ENCODE measurements at places on chromosomes 7 and 10.

- DNase-seq, result no peak
Measured at GRCh38 chr7:154372011-154372601, 319.9 kb downstream of the DPP6 start.

DNA sequence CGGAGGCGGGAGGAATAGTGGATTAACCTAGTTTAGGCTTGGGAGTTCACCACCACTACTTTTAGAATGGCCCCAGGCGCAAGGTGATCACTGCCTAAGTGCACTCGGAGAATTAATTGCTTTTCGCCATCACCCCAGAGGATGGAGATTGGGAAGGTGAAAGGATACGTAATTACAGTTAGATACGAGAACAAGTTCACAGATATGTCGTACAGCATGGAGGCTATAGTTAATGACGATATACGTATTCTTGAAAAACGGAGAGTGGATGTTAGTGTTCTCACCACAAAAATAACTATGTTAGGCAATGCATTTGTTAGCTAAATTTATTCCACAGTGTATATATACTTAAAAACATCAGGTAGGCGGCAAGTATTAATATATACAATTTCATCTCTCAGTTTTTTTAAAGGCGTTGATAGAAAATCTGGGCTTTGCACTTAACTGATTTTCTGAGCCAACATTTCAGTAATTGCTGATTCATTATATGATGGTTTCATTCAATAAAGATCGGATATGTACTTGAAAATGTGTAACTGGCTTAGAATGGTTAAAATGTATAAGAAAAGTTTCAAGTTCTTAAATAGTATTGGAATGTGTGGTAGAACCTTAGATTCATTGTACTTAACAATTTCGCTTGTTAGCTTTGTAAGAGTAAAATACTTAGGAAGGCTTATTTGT, 683 bp downstream of the CDC123 start:
- DNase-seq, result no peak

DNA sequence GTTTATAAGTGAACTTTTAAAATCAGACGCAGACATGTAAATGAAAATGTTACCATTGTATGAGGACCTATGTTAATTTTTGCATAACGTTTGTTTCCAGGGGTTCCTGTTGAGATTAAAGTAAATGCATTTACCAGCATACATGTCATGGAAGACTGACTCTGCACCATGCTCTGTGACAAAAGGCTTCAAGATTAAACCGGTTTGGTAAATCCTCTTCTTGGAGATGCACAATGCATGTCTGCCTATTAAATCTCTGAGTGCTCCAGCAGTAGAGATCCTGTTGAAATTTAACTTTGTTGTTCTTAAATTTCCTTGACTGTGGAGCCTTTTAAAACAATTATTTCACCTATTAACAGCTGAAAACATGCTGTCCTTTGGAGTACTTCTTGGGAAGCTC, 36.5 kb upstream of the JAZF1 start:
- DNase-seq, result no peak

DNA sequence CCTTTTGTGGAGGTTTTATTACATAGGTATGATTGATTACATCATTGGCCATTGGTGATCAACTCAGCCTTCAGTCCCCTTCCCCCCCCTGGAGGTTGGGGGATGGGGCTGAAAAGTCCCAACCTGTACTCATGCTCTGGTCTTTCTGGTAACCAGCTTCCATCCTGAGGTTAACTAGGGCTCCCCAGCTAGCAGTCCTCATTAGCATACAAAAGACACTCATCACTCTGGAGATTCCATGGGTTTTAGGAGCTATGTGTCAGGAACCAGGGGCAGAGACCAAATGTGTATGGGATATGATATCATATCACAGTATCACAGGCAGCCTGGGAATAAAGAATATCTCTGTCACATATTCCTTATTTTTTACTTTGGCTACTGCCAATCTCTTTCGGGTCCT, 13.6 kb downstream of the CCSER2 start:
- DNase-seq, result no peak

- no peak for DNase-seq
Measured at GRCh38 chr10:103916254-103916653, 1.7 kb downstream of the STN1 start.

Measured in activated CD8-positive, alpha-beta memory T cell treated with anti-CD3 and anti-CD28 coated beads for 48 hours (primary cell).